ENCODE measurements at places on chromosomes 13 and 19.

DNA sequence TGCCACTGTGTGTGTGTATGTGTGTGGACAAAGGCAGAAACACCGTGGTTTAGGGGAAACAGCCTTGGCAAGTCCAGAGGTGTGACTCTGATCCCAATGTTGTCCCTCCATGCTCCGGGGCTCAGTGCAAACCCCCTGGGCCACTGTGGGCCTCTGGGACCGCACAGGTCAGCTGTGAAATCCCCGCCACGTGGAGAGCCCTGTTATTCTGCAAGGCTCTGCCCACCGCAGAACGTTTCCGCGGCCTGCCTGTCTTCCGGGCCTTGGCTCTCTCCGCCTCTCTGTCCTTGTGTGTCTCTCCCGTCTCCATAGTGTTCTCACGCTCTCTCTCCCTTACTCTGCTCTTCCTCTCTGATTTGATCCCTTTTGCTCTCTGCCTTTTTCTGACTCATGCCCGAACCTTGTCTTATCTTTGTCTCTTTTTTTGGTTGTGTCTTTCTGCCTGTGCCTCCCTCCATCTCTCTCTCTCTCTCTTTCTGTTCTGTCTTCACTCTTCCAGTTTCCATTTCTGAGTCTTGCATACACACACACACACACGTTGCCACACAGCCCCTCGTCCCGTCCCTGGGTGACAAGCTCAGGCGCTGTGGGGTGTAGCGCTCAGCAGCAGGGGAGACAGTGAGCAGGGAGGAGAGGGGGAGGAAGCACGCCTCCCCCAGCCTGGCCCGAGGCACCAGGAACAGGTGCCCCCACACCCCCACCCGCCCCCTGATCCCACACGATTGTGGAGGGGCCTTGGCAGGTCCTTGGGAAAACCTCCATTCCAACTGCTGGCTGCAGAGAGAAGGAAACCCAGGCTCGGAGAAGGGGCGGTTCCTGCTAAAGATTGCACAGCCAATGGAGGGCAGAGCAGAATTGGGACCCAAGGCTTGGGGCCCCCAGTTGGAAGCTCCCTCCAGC lies 3.0 kb downstream of the TTYH1 start:
- DNase-seq = no peak

DNA sequence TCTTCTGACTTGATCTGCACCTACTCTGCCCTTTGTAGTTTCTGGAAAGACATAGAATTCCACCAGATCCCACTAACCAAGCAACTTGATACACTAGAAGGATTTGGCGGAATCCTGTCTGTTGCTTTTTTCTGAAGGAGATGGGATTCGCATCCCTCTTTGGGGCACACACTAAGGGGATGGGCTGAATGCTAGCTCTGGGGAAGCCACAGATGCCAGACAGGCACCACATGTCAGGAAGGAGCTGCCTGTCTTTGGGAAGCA lies 52.1 kb downstream of the SERP2 start:
- DNase-seq = no peak

DNA sequence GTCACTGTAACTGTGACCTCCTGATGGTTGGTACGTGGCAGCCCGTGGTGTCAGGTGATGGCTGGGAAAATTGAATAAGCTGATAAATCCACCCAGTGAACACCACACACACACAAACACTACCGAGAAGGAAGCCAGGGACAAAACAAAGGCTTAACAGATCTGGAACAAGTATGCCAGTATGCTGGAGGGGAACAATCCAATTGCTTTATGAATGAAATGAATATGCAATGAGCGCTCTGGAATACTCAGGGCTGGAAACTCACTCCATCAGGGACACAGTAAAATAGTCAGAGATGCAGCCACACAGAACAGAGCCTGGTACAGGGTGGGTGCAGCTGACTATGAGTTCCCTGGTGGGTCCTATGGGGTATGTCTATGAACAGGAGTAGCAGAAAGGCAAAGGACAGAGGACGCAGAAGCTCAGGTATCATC lies 16.7 kb downstream of the TMTC4 start:
- no peak for DNase-seq

DNA sequence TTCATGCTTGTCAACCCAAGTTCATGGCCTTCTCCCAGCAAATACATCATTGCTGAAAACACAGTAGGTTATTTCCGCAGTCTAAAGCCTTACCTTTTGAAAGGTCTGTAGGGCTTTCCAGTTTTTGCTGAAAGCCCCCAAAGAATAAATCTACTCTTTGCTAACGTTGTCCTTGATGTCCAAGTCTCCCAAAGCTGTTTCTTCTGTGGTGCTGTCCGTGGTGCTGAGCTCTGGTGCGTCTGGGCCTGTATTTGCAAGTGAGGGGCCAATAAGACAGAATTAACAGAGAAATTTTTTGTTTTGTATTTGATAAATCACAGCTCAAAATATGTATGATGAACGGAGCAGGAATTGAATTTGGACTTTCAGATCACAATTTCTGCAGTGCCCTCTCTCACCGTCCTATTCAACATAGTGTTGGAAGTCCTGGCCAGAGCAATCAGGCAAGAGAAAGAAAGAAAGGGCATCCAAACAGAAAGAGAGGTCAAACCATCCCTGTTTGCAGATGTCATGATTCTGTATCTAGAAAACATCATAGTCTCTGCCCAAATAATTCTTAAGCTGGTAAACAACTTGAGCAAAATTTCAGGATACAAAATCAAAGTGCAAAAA lies 9.8 kb upstream of the LGALS16 start:
- no peak for DNase-seq

GRCh38 chr19:1223018-1223855 lies 14.6 kb downstream of the CBARP start:
- no peak for DNase-seq

DNA sequence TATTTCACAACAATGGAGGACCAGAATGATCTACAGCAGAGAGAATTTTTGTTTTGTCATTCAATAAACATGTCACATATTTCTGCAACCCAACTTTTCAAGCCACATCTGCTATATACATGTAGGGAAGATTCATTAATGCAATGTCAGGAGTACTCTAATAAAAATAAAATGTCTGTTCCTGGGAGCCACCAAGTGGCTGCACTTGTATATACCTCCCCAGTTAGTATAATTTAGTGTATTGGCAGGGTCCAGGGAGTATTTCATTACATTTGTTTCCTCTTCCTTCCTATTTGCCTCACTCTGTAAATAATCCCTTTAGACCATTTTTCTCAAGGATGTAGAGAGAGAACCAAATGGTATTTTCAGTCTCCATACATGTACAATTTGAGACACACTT lies 1169.0 kb downstream of the DIAPH3 start:
- DNase-seq = no peak

DNA sequence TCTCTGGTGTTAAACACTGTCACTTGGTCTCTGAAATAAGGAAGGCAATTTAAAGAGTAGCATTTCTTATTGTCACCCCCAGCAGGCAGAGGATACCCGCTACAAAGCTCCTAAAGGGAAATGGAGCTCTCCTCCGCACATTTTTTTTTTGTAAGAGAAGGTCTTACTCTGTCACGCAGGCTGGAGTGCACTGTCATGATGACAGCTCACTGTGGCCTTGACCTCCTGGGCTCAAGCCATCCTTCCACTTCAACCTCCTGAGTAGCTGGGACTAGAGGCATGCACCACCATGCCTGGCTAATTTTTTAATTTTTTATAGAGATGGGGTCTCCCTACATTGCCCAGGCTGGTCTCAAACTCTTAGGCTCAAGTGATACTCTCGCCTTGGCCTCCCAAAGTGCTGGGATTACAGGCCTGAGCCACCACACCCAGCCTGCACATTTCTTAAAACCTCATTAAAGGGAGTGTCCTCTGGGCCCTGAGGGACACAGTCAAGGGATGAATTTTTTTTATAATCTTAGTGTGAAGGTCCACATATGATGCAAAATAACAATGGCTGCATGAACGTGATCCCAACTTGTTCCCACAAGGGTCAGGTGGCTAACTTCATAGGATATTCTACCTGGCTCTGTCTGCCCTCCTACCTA lies 32.1 kb downstream of the SLC25A30 start:
- DNase-seq = no peak

GRCh38 chr13:22642088-22642487 lies 538.7 kb upstream of the SGCG start:
- no peak for DNase-seq

- DNase-seq = no peak
These were observed 52.8 kb downstream of the GADD45B start for GRCh38 chr19:2528675-2529101.

DNA sequence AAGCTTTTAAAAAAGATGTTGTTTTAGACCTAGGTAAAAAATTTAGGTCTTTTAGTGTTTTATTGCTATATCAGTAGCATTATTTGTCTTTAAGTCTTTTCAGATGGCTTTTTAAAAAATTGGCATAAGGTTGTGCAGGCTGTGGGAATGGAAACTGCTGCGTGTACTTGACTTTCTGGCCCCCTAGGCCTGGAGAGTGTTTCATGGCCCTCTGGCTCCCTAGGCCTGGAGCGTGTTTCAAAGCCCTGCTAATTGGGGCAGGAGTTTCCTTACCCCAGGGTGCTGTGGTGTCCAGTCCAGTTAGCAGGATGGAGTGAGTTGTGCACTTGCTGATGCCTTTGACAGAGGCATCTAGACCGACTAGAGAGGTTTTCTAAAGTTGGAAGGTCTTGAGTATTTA lies 23.8 kb downstream of the PRAM1 start:
- no peak for DNase-seq

- no peak for DNase-seq
These were observed 5.3 kb upstream of the CNMD start for GRCh38 chr13:52744842-52745375.

DNA sequence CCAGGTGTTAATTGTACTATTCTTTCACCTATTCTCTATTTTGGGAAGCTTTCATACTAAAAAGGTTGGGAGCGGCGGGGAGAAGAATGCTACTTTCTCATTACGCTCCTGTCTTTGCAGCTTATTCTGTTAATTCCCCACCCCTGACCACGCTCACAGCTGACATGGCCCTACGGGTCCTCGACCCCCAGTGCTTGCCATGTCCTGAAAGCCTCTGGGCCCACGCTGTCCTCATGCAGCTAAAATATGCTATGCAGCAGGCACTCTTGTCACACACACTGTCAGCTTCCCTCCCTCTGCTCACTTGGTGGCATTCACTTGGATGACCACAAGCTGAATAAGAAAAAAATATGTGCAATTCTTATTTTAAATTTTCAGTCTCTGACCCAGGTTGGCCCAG lies 126.3 kb downstream of the RNF17 start:
- no peak for DNase-seq

- no peak for DNase-seq
These were observed 7.8 kb downstream of the PROZ start for GRCh38 chr13:113166266-113166665.

DNA sequence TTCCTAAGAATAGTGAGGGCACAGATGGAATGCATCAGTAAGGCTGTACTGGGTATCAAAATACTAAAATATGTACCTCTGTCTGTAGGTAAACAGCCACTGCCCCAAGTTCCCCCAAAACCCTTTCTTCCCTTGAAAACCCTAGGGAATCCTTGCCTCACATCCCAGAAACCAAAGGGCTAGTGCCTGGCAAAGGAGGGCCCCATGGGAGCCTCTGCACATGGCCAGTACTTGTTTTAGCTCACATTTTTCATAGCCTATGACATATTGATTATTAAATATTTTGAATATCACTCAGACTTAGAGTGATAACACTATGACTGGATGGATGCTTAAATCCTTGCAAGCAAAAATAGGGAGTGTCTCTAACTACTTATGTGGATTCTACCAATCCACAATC lies 237.1 kb downstream of the LHFPL6 start:
- DNase-seq = no peak

GRCh38 chr13:45331692-45332035 lies 9.3 kb downstream of the TPT1 start:
- no peak for DNase-seq

DNA sequence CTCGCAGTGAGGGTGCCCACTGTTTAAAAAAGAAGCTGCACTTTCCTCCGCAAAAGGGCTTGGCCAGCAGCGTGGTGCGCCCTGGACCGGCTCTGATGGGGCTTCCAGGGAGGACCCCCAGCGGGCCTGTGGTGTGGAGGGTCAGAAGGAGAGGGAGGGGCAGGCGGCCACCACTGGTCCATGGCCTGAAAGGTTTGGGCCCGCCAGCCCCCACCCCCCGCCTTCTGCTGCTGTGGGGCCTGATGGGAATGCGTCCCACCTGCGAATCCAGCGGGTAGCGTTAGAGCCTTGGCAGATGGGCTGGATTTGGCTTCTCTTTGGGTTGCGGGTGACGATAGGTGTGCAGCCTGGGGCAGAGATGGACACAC lies 34.7 kb downstream of the TMEM255B start:
- DNase-seq = peak; percentile 4

DNA sequence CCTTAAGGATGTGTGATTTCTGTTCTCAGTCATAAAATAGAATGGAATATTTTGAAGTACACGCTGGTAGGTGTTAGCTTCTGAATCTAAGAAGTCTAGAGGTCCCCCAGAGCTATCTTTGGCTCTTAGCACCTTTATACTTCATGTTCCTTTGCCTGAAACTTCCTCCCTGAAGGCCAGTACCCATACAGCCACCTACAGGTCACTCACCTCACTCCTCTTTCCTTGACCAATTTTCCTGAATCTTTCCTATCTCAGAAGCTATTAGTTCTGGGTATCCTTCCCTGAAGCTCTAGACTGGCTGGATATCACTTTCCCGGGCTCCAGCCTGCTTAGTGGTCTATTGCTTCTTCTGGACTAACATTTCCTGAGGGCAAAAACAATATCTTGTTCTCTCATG lies 93.4 kb upstream of the EDNRB start:
- no peak for DNase-seq

DNA sequence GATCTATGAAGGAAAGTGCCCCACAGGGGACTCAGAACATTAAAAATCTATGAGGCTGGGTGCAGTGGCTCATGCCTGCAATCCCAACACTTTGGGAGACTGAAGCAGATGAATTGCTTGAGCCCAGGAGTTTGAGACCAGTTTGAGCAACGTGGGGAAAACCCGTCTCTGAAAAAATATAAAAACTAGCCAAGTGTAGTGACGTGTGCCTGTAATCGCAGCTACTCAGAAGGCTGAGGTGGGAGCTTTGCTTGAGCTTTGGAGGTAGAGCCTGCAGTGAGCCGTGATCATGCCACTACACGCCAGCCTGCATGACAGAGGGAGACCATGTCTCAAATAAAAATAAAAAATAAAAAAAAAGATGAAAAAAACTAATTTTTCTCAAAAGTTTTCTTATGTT lies 1070.6 kb downstream of the PCDH9 start:
- no peak for DNase-seq

DNA sequence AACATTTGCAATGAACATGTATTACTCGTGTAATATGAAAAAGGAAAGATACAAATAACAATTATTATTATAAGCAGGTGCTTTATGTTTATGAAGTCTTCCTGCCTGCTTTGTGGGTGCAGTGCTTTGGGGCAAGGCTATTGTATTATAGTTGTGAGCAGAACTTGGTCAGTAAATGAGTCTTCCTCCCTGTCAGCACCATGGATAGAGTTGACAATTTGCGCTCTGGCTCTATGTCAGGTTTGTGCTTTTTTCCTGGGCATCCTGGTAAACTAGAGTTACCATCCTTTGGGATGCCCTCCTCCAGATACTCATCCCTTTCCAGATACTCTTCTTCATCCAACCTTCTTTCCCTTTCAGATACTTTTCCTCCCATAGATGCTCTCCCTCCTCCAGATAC lies 19.6 kb downstream of the ERICH6B start:
- DNase-seq = no peak

All from activated CD8-positive, alpha-beta memory T cell treated with anti-CD3 and anti-CD28 coated beads, Interleukin-2, amount 50 U/mL, for 4 hours (primary cell).